Fibroblast of mammary gland (primary cell): ENCODE measurements at places on chromosomes 3 and 15.

GRCh38 chr3:152060701-152061100 lies 187.3 kb downstream of the SUCNR1 start:
- DNase-seq = no peak

- DNase-seq = no peak
Observed at GRCh38 chr3:167739190-167739810, 3.8 kb downstream of the SERPINI1 start.

DNA sequence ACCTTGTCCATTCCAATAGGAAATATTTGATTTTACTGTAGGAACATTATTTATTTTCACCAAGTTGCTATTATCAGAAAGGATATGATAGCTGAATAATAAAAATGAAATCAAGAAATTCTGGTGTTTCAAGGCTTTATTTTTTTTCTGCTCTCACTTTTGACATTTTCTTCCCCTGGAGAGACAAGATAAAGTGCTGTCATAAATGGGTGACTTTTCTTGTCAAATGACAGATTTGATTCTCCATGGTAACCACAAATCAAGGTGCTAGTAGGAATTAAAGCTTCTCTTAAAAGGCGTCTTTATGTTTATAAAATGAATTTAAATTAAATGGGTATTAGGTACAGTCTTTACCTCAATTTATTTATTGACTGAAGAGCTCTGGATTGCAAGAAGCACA lies 124.6 kb downstream of the FOXP1 start:
- no peak for DNase-seq

- DNase-seq = no peak
Observed at GRCh38 chr3:52721002-52721729, 15.3 kb downstream of the SPCS1 start.

DNA sequence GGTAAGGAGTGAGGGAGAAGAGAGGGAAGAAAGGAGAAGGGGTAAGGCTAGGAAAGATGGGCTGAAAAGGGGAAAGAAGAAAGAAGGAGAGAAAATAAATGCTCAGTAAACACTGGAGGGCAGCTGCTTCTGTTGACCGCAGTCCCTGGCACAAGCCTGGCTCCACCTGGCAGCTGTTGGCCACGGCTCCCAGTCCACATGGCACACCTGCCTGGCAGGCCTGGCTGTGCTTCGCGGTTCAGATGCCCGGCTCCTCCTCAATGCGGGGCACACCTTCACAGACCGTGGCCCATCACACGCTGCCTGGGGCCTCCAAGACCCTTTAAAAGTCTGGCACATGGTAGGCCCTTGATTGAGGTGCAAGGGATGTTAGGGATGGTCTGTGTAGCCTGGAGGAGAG lies 516.8 kb upstream of the PROK2 start:
- DNase-seq = no peak

DNA sequence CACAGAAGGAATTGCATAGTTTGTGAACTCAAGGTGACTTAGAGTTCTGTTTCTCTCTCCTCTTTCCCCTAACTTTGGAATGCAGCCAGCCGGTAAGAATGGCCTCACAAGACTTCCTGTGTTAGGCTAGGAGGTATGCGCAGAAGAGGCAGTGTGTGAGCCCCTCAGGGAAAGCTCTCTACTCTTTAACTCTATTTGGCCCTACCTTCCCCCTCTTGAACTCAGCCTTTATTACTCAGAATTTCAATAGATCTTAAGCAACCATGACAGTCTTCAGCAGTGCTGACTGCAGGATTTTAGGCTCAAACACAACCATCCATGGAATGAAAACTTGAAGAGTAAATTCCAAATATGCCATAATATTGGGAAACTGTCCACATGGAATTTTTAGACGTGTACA lies 209.5 kb downstream of the DTWD1 start:
- DNase-seq = peak; percentile 51

GRCh38 chr3:107795514-107796094 lies 272.8 kb downstream of the BBX start:
- DNase-seq = peak; percentile 16

- DNase-seq = peak; percentile 100
Observed at GRCh38 chr3:152298393-152299248, 29.9 kb downstream of the MBNL1 start.

DNA sequence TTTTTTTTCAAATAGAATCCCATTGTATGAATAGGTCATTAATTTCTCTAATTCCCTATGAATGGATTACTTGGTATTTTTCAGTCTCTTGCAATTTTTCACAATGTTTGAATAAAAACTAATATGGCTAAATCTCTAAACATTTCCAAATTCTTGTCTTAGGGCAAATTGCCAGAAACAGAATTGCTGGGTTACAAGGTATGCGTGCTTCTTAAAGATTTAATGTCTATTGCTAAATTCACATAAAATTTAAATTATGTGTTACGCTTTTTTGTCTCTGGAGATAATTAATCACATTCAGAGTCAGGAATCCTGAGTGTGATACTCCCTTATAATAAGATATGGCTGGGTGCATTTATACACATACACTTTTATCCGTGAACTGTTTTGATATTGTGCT lies 264.5 kb upstream of the TBL1XR1 start:
- no peak for DNase-seq

DNA sequence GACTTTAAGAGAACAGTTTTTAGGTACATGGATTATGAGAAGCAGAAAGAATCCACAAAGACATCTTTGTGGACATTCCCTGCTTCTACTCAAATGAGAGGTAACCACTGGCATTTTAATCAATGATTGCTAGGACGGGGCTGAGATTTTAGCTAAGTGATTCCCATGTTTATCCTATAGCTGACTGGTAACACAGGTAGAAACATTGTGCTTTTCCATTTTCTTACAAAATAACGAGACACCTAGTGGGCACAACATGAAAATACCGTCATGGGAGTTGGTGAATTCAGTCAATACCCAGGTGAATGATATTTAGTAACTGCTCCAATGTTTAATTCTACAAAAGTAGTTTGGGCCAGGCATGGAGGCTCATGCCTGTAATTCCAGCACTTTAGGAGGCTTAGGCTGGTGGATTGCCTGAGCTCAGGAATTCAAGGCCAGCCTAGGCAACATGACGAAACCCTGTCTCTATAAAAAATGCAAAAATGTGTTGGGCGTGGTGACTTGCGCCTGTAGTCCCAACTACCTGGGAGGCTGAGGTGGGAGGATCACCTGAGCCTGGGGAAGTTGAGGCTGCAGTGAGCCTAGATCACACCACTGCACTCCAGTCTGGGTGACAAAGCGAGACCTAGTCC lies 37.2 kb upstream of the DENND4A start:
- DNase-seq = peak; percentile 32

GRCh38 chr3:118946449-118946848 lies 88.2 kb downstream of the IGSF11 start:
- DNase-seq = no peak

- peak; percentile 59 for DNase-seq
Observed at GRCh38 chr15:59138243-59138642, 33.3 kb downstream of the CCNB2 start.

- no peak for DNase-seq
Observed at GRCh38 chr3:169836942-169837275, 24.2 kb upstream of the LRRC34 start.

GRCh38 chr15:38041576-38041975 lies 107.1 kb downstream of the TMCO5A start:
- DNase-seq = peak; percentile 66

DNA sequence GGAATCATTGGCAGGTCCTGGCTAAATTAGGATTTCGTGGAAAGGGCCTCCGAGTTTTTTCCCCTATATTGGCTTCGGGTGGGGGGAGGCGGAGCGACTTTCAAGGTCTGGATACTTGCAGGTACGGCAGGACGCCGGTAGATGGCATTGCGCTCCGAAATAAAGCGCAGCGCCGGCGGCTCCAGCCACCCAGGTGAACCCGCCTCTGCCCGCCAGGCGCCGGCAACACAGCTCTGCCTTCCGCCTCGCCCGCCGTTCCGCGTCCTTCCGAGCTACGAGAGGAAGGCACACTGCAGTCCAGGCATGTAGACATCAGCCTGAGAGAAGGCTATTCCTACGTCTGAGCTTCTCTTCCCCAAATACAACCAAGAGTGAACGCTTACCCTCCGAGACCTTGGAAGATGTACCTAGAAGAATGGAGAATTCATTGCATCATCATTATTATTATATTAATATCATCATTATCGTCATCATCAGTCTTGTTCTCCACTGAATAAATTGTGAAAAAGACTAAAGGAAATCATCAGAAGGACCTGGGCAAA lies 514.1 kb downstream of the MECOM start:
- peak; percentile 66 for DNase-seq

DNA sequence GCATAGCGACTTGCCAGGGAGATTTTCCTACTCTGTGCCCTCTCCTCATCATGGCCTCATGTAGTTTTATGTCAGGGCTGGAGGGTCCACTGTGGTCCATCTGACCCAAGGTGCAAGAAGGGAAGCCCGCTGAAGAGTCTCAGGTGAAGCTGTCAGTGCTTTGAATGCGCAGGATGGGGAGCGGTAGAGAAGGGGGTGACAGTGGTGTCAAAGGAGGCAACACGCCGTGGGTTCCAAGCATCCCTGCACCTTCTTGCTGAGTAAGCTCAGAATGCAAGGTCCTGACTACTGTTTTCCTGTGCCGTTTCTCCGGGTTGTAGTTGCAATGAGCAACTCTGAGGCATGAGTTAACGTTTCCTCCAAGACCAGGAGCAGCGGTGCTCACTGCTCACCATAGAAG lies 44.9 kb upstream of the RAB6B start:
- DNase-seq = no peak

GRCh38 chr3:54262541-54262940 lies 140.2 kb downstream of the CACNA2D3 start:
- no peak for DNase-seq

- no peak for DNase-seq
Observed at GRCh38 chr3:110774496-110775265, 296.9 kb upstream of the NECTIN3 start.

DNA sequence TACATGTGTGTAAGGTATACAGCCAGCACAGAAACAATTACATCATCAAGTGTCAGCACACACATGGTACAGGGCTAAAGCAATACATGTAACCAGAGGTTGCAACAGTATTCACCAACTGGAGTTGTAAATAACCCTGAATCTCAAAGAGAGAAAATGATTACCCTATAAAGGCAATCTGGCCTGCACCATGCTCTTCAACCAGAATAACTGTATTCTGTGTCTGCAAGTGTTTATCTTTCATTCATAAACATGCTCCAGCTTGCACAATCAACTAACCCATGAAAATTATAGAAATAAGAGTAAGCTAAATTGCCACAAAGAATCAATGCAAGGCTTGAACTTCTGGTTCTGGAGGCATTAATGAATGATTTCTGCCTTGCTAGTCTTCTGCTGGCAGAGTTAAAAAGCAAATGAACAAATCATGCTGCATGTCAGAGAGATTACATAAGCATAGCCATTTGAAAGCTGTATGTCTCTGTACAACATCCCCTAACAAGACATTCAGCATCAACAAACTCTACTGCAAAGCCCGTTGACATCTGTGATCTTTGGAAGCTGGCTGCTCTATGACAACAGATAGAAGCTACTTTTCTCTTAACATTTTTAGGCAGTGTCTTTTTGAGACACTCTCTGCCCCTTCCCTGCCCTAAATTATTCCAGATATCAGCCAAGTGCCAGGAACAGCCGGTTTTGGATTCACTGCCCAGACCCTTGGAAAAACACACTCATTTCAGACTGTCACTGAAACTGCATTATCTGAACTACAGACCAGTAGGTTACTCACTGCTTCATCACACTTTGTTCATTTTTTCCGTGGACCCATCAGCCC lies 871.0 kb downstream of the OTOL1 start:
- DNase-seq = no peak
